Stimulated activated CD8-positive, alpha-beta memory T cell treated with anti-CD3 and anti-CD28 coated beads, Interleukin-4, amount 100 ng/mL, for 1 hour (primary cell): ENCODE measurements at places on chromosomes 7 and 10.

DNA sequence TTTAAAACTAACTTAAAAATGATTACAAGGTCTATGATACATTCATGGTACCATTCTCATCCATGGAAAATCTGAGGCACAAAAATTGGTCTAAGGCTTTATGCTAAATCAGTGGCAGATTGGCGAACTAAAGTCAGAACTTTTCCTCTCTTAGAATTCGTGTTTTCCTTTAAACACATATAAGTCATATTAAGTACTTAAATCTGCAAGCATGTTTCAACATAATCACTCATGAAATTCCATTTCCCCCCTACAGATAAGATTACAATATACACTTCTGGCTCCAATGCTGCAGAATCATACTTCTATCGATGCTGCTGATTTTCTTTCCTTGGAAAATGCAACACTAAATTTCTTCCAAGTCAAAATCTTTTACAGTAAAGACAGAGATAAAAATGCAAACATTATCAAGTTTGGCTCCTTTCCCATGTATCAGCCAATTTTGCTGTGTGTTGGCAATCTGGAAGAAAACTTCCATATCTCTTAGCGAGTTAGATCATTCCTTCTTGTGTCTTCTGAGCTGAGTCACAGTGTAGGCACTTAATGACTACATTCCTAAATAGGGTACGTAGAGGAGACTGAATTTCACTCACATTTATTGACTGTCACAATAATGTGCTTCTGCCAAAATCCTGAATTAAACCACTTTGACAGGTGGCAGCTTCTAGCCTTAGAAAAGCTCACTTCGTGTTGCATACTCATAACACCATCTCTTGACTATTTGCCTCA lies 76.4 kb upstream of the LRRC17 start:
- DNase-seq: no peak

GRCh38 chr10:129033790-129034272 lies 433.2 kb upstream of the MGMT start:
- DNase-seq: no peak

- DNase-seq: no peak
Observed at GRCh38 chr7:93985101-93985500, 19.1 kb downstream of the BET1 start.

DNA sequence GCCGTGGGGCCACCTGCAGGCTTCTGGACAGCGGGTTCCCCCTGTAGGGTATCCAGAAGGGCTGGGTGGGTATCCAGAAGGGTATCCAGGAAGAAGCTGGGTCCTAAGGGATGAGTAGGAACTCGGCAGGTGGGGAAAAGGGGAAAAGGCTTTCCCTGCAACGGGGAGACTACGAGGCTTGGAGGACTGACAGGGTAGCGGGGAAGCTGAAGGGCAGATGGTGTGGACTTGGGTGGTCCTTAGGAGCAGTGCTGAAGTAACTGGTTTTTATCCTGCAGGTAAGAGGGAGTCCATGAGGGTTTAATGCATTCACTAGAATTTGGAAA lies 525 bp downstream of the UBE2D4 start:
- no peak for DNase-seq

GRCh38 chr7:82592416-82592815 lies 148.8 kb upstream of the CACNA2D1 start:
- no peak for DNase-seq

DNA sequence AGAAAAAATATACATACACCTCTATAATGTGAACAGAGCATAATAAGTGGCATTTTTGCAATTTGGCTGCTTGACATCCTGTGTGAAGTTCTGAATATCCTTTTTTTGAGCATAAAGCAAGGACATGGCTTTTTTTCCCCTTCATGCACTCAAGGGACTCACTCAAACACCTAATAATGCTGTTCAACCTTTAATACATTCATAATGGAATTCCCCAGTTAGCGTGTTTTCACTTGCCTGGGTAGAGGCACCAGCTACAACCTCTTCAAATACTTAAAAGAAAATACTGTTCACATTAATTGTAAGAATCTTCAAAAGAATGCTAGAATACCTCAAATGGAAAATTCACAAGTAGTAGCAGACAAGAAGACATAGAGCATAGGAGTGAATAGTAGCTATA lies 316.8 kb downstream of the PCDH15 start:
- no peak for DNase-seq
